ENCODE measurements at places on chromosomes 2 and 18. TPM values are rescaled to one million over a fixed set of nuclear protein-coding genes. Genes with fewer than 3 reads are reported as not detected.
A peak's percentile ranks its signal among the peaks of the same experiment; 100 is the strongest.

DNA sequence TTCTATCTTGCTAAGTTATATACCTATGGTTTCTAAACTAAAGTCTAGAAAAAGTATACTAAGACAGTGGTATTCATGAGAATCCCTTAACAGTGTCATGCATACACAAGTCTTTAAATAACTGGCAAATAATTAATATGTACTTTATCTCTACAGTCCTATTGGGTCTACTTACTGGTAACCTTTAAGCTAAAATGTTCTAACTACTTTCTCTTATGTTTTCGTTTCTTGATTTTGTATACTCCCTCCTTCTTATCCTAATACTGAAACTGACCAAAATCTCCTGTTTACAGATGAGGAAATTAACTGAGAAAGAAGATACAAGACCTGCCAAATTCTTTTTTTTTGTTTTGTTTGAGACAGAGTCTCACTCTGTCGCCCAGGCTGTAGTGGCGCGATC, 74.6 kb downstream of the CCDC88A start:
- H3K36me3 ChIP-seq, result no peaks in the 10 kb centered on the region
- no peaks in the 10 kb centered on the region for H3K4me1 ChIP-seq
- H3K27me3 ChIP-seq, result no peaks in the 10 kb centered on the region
- no peak overlapping the region for H3K4me3 ChIP-seq

- H3K36me3 ChIP-seq, result no peaks in the 10 kb centered on the region
- H3K27ac ChIP-seq, result peak overlapping the region; percentile 76
- no peaks in the 10 kb centered on the region for H3K27me3 ChIP-seq
- peaks cover 48% of the 10 kb centered on the region for H3K4me1 ChIP-seq
These were observed 43.4 kb downstream of the ZNF516 start for GRCh38 chr18:76451396-76452331.

DNA sequence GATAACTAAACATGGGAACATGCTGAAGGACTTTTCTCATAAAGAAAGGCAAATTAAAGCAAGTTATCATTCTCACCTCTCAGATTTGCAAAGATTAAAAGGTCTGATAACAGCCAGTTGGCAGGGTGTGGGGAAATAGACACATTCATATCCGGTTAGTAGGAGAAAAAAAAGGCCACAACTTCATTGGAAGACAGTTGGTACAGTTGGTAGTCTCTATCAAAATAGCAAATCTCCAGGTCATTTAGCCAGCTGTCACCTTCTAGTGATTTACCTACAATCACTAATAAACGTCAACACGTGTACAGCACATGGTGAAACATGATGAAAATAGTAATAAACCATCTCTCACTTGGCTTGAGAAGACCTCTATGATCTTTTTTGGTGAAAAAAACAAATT, 16.6 kb downstream of the INPP5D start:
- H3K27ac ChIP-seq, result no peak overlapping the region
- no peaks in the 10 kb centered on the region for H3K27me3 ChIP-seq
- no peak for DNase-seq
- no peaks in the 10 kb centered on the region for H3K36me3 ChIP-seq

DNA sequence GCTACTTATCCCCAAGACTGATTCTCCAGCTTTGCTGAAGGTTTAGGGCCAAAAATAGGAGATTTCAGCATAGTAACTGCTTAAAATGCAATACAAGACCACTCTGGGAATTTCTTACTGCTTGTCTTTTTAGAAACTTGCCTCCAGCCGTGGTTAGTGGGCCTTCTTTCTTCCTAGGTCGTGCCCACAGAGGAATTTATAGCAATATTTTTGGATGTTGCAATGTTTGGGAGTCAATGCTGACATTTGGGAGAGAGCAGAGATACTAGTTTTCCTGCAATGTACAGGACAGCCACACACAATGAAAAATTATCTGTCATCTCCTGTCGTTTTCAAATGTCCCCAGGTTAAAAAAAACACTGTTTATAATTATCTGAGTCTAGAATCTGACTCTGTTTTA, 25.6 kb upstream of the CERS6 start:
- no peaks in the 10 kb centered on the region for H3K36me3 ChIP-seq
- H3K27ac ChIP-seq, result no peak overlapping the region
- H3K4me1 ChIP-seq, result no peaks in the 10 kb centered on the region
- no peak overlapping the region for H3K4me3 ChIP-seq

DNA sequence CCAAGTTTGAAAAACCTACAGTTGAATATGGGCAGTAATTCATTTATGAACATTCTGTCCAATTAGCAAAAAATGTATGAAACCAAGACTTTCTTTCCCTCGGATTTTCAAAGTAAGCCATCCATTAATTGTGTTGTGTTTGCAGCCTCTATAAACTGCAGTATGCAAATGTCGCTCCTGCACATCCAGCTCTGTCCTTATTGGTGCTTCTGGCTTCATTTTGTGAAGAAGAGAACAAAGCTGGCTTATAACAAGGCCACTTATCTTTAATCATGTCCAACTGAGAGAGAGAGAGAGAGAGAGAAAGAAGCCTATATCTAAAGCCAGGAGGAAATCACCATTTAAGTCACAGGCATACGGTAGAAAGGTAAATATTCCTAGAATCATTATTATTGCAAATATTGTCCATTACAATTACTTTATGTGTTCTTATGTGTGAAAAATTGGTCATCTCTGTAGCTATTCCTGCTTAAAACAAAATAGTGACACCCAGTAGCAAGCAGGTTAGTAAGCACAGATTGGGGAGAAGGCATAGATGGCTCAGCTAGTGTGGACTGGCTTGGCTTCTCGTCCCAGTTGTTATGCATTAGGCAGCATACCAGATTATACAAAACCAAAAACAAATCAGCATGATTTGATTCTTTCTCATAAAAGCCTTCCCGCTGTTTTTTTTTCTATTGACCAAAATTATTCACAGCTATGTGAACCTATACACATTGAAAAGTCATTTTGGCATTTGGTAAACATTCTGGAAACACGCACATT, 726.4 kb upstream of the SOX11 start:
- no peaks in the 10 kb centered on the region for H3K36me3 ChIP-seq
- H3K27me3 ChIP-seq, result no peaks in the 10 kb centered on the region
- no peak overlapping the region for H3K27ac ChIP-seq
- no peaks in the 10 kb centered on the region for H3K4me1 ChIP-seq
- DNase-seq, result no peak

The SLC35F5 gene
- 104 TPM for total RNA-seq

The MATN3 gene
- total RNA-seq, result not detected

The ANKRD36 gene
- 55.7 TPM for total RNA-seq

The HOXD4 gene
- 0.78 TPM for total RNA-seq

GRCh38 chr18:48889981-48890762, 60.6 kb downstream of the SMAD7 start:
- H3K27me3 ChIP-seq, result no peaks in the 10 kb centered on the region
- no peak overlapping the region for H3K4me3 ChIP-seq
- H3K36me3 ChIP-seq, result no peaks in the 10 kb centered on the region
- H3K4me1 ChIP-seq, result peaks cover 8% of the 10 kb centered on the region
- DNase-seq, result no peak

The NT5C1B gene
- not detected for total RNA-seq

- no peak overlapping the region for H3K4me3 ChIP-seq
- no peaks in the 10 kb centered on the region for H3K27me3 ChIP-seq
- H3K27ac ChIP-seq, result no peak overlapping the region
- DNase-seq, result peak; percentile 67
- H3K4me1 ChIP-seq, result peaks cover 6% of the 10 kb centered on the region
These were observed 89.4 kb upstream of the MAP2 start for GRCh38 chr2:209334188-209335017.

DNA sequence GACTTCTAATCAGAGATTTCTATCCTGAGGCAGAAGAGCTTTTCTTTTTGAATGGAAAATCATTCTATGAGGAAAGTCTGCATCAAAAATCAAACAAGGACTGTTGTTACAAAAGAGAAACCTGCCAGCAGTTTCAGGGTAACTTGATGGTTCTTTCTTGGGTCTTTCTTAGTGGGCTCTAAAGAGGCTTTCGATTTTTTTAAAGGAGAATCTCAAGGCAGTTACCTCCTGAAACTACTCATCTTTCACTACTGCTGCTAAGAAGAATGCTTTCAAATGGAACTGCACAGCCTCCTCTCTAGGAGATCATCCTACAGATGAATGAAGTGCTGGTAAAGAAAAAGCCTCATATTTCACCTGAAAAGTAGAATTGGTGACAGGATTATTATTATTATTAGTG, 272.3 kb downstream of the ERBB4 start:
- H3K36me3 ChIP-seq, result no peaks in the 10 kb centered on the region
- H3K27me3 ChIP-seq, result no peaks in the 10 kb centered on the region
- H3K4me1 ChIP-seq, result no peaks in the 10 kb centered on the region
- DNase-seq, result no peak
- H3K27ac ChIP-seq, result no peak overlapping the region
